ENCODE measurements at places on chromosomes 12 and 14.

DNA sequence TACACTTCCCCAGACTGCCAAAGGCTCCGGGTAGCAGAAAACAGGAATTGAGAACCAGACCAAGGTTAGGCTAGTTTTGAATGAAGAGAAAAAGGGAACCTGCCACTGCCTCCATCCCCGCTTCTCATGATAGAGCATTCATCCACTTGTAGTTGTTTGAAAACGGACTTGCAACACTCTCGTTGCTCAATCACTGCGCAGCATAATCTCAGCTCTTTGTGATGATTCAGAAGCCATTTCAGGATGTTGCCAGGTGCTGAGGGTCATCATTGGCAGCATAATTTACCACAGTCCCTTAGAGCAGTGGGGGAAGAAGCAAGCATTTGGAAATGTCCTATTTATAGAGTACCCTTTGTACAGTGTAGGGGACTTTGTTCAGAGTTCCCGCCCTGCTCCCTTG, 25.6 kb downstream of the KCNK13 start:
- DNase-seq = no peak

- no peak for DNase-seq
Observed at GRCh38 chr14:103502877-103503276, 19.8 kb downstream of the CKB start.

DNA sequence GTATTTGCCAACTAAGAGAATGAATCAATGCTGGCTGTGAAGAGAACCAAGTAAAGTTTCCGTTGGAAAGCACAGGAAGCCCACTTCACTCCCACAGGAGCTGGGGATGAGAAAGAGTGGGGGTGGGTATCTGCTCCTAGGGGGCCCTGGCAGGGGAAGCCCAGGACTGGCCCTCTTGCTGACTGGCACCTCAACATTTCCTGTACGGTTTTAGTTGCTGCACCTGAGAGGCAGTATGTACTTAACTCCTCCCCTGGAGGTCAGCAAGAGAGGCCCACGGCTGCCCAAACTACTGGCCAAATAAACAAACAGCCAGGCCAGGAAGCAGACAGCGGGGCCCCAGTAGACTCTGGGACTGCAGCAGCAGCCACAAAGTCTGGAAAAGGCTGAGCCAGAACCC, 33.8 kb upstream of the VWF start:
- DNase-seq = no peak

GRCh38 chr14:43360239-43360638, 1146.8 kb downstream of the FSCB start:
- DNase-seq = no peak

DNA sequence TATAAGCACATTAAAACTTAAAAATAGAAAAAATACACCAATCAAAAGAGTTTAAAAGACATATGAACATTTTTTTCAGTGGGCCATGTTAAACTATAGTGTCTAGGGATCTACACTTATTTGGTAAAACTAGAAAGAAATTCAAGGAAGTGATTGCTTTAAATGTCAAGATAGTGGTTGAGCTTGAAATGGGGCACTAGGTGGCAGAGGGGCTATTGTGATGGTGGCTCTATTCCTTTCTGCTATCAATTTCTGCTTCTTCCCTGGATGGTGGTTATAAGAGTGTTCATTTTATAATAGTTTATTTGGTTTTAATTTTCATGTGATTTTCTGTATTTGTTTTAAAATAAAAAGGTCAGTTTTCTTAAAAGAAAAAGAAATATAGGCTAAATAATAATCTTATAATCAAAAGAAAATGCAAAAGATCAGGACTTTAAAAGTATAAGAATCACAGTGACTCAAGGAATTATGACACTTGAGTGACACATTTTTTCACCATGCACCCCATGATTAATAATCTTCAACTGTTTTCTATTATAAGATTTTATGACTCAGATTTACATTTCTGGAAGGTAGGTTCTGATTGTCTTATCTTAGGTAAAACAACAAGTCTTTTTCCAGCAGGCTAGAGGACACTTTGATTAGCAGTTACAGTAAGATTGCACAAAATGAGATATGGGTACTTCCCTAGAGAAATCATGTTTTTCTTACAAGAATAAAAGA, 137.5 kb downstream of the FSCB start:
- DNase-seq = no peak

DNA sequence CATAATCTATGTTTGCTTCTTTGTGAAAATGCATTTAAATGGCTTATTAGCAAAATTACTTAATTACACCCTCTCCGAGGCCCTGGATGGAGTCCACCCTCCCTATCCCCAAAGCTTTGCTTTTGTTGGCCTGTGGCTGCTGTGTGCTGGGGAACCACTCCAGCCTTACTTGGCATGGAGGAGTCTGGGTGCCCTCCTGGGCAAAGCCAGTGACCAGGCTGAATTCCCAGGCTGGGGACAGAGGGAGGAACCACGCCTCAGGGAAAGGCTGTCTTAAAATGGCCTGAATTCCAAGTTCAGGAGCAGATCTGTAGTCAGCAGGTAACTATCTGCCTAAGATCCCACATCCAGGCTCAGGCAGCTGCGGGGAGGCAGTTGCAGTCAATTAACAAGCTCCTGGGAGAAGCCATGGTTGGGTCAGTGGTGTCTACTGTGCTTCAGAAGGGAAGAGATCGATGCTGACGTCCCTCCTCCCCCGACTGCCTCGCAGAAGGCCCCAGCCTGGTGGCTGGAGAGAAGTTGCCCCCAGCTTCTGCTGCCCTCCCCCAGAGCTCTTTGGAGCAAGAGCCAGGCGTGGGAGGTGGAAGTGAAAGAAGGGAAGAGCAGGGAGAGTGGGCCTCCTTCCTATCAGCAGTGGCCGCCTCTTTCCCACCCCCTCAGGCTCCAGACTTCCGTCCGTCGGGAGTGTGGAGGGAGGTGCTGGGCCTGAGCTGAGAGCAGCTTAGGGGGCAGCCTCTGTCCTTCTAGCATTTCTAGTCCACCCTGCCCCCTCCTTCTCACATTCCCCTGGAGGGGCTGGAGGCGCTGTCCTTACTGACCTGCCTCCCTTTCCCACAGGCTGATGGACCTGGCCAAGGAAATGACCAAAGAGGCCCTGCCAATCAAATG, 11.3 kb downstream of the VASH1 start:
- DNase-seq = no peak

GRCh38 chr14:33592297-33592696, 358.6 kb downstream of the EGLN3 start:
- no peak for DNase-seq

Measured in NCI-H510A (cell line).